Tibial nerve (tissue), 4 donors: ENCODE measurements at places on chromosomes 6 and 20. TPM values are rescaled to one million over a fixed set of nuclear protein-coding genes. Genes with fewer than 3 reads are reported as not detected.

The PPP1R3G gene
- total RNA-seq, result 5.1 TPM

The IL17A gene
- total RNA-seq, result not detected

DNA sequence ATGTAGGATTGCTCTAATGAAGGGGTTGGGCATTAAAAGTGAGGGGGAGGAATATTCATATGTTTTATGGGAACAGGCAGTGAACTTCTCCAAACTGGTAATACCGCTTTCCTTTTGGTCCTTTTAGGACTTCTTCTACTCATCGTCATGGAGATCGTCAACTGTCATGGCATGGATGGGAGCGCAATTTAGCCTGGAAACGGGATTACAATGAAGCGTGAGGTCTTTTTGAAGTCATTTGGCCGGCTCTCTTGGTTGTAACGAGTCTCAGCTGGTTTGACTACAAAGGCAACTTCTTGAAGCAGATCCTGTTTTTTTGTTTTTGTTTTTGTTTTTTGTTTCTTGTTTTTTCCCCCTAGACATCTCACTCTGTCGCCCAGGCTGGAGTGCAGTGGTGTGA is 1.4 kb upstream of the HLA-E start:
- no peaks in the 10 kb centered on the region for H3K36me3 ChIP-seq
- H3K27ac ChIP-seq, result no peak overlapping the region
- peaks cover 5% of the 10 kb centered on the region for H3K27me3 ChIP-seq
- no peak overlapping the region for H3K4me3 ChIP-seq
- no peak for DNase-seq

The HLA-DPB1 gene
- total RNA-seq, result 121 TPM

- no peak overlapping the region for H3K4me3 ChIP-seq
- peak; percentile 35 for DNase-seq
- no peaks in the 10 kb centered on the region for H3K27me3 ChIP-seq
- no peaks in the 10 kb centered on the region for H3K36me3 ChIP-seq
- H3K27ac ChIP-seq, result no peak overlapping the region
Observed at GRCh38 chr6:31791324-31792089, 4.0 kb downstream of the VARS1 start.

GRCh38 chr6:106685833-106686232 is 56.5 kb downstream of the QRSL1 start:
- no peak overlapping the region for H3K4me3 ChIP-seq
- H3K27ac ChIP-seq, result no peak overlapping the region
- no peaks in the 10 kb centered on the region for H3K4me1 ChIP-seq
- no peak for DNase-seq

The SLC2A10 gene
- 28.6 TPM for total RNA-seq

GRCh38 chr6:44202332-44202971 is 14.3 kb upstream of the MYMX start:
- no peaks in the 10 kb centered on the region for H3K27me3 ChIP-seq
- H3K4me3 ChIP-seq, result no peak overlapping the region
- no peaks in the 10 kb centered on the region for H3K36me3 ChIP-seq
